ENCODE measurements at places on chromosomes 5 and 9. TPM values are rescaled to one million over a fixed set of nuclear protein-coding genes. Genes with fewer than 3 reads are reported as not detected.

AQP7 gene
- not detected for total RNA-seq

PCDHGB3 gene
- total RNA-seq, result 5.2 TPM

ANKRD18B gene
- total RNA-seq, result not detected

AK8 gene
- total RNA-seq, result 0.32 TPM

CCL27 gene
- total RNA-seq, result not detected

PCDHGA4 gene
- total RNA-seq, result 7.3 TPM

CDX1 gene
- total RNA-seq, result under 0.01 TPM

TRAF1 gene
- total RNA-seq, result 0.86 TPM

FSD1L gene
- total RNA-seq, result 5.6 TPM

EGFL7 gene
- total RNA-seq, result 9.9 TPM

CYFIP2 gene
- total RNA-seq, result 11.6 TPM

CYSRT1 gene
- 0.64 TPM for total RNA-seq

MSX2 gene
- 0.32 TPM for total RNA-seq

BBLN gene
- 30.3 TPM for total RNA-seq

KIF3A gene
- total RNA-seq, result 13.0 TPM

SLC25A2 gene
- 0.64 TPM for total RNA-seq

LIFR gene
- total RNA-seq, result 40.2 TPM

CARTPT gene
- total RNA-seq, result not detected

MATR3 gene
- 190 TPM for total RNA-seq
